ENCODE measurements at places on chromosomes 3 and 15.

GRCh38 chr15:87403973-87404372 lies 852.6 kb downstream of the NTRK3 start:
- DNase-seq = no peak

GRCh38 chr3:160455846-160456245 lies 6.3 kb upstream of the TRIM59 start:
- DNase-seq = no peak

- peak; percentile 38 for DNase-seq
Measured at GRCh38 chr15:59892985-59893384, 111.1 kb upstream of the FOXB1 start.

- no peak for DNase-seq
Measured at GRCh38 chr3:32440611-32441350, 49.1 kb downstream of the CMTM7 start.

DNA sequence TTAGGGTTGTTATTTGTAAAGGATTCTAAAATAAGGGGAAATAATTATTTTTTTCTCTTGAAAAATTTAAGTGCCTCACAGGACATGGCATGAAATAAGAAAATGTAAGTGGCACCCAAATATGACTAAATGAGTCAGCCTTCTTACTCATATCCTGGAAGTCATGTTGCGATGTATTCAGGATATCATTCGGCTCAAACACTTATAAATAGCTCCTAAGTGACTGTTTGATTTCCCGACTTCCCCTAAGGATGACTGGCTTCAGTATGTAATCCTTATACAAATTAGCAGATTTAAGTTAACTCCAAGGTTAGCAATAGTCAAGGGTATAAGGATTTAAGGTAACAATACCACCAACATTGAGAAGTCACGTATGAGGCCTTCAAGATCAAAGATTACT lies 57.3 kb upstream of the OSTN start:
- no peak for DNase-seq

GRCh38 chr3:14225421-14225820 lies 46.8 kb downstream of the LSM3 start:
- DNase-seq = no peak

DNA sequence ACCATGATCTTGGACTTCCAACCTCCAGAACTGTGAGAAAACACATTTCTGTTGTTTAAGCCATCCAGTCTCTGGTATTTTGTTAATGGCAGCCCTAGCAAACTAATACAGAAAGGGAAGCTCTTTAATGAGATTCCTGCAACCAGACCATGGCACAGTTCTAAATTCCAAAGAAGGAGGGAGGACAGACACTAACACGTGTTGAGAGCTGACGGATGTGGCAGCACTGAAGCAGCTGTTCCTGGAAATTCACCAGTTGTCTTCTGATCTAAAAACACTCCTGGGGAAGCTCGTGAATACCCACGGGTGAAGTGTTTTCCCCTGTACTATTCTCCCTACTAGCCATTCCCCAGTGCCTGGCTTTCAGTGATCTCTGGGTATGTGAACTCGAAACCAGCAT lies 56.7 kb downstream of the RPL22L1 start:
- DNase-seq = no peak

DNA sequence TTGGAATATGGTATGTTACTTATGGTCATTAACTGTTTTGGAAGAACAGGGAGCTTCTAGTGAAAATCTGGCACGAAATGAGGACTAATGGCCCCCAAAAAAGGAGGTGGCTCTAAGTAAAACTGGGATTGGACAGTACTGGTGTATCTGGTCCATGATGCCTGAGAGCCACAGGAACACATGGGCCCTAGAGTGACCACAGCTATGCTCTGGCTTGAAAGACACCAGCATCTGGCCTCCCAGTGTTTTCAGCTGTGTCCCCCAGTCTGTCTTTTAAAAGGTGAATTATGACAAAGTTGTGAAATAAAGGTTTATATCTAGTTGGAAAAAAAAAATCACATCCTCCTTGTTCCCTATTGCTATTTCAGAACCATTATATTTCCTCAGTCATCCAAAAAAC lies 64.5 kb downstream of the GSK3B start:
- no peak for DNase-seq

DNA sequence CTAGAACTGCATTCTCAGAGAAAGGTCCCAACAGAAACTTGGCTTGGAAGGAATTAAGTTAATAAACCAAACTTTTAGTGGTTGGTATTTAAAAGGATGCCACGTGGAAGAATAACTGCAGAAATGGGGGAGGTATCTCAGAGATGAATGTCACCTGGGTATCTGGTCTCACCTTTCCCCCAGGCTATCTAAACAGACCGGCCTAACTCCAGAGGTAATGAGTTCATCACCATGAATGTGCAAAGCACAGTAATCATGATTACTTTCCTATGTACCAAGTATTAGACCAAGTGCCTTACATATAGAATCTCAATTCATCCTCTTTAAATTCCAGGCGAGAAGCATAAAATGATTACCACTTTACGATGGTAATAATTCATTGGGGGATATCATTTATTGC lies 80.8 kb downstream of the FBN1 start:
- DNase-seq = no peak

GRCh38 chr3:30231277-30232141 lies 374.9 kb upstream of the TGFBR2 start:
- no peak for DNase-seq

GRCh38 chr3:107662586-107662985 lies 139.8 kb downstream of the BBX start:
- DNase-seq = no peak

Measured in endothelial cell (in vitro differentiated cells).